GM12892 (cell line): ENCODE measurements at places on chromosomes 5 and 9.
A peak's percentile ranks its signal among the peaks of the same experiment; 100 is the strongest.

DNA sequence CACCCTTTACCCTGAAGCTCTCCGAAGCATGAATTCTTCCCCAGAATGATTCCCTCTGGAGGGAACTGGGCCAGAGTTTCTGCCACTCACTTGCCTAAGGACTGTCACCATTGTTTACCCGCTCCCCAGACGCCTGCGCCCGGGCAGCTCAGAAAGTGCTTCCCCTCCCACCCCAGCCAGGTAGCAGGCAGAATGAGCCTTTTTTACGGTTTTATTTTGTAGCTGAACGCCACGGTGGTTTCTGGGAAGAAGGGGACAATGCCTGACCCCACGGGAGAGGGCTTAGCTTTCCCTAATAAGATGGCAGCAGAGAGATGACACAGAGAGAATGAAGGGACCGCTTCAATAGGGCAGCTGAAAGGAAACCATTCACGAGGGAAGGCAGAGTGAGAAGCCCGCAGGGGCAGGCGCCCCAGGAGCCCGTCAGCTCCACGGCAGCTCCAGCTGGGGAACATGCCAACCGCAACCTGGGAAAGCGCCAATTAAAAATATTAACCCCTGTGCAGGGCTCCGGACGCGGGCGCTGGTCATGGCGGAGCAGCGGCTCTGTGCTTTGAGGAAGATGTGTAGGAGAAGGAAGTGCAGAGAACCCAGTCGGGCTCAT, 20.4 kb upstream of the NTNG2 start:
- no peak for DNase-seq

DNA sequence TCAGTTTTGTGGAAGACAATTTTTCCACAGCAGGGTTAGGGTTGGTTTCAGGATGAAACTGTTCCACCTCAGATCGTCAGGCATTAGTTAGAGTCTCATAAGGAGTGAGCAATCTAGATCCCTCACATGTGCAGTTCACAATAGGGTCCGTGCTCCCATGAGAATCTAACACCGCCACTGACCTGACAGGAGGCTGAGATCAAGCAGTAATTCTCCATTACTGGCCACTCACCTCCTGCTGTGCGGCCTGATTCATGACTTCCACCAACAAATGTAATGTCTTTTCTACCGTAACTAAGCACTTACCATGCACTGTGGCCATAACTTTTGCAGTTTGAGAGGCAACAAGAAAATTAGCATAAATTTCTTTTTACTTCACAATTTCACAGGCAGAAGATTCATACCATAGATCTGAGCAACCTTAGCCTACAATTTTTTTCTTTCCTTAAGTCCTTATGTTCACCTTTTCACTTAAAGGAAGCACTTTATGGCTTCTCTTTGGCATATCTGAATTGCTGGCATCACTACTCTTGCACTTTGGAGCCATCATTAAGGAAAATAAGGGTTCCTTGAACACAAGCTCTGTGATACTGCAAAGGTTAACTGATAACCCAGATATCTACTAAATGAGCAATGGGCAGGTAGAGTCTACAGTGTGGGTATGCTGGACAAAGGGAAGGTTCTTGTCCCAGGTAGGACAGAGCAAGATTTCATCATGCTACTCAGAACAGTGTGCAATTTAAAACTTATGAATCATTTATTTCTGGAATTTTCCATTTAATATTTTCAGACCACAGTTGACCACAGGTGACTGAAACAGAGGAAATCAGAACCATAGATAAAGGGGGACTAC, 83.0 kb upstream of the IFNK start:
- DNase-seq = no peak

GRCh38 chr5:172909931-172910502, 49.2 kb upstream of the RPL26L1 start:
- DNase-seq = no peak

- DNase-seq = no peak
Measured at GRCh38 chr5:77015938-77016569, 14.2 kb upstream of the AGGF1 start.

GRCh38 chr9:115333277-115334070, 215.5 kb upstream of the TNC start:
- no peak for DNase-seq

- no peak for DNase-seq
Measured at GRCh38 chr5:175696855-175697198, 39.0 kb downstream of the HRH2 start.

- no peak for DNase-seq
Measured at GRCh38 chr9:138116521-138116920, 238.9 kb downstream of the CACNA1B start.

GRCh38 chr5:98771382-98772109, 1.9 kb upstream of the RGMB start:
- DNase-seq = peak; percentile 25

GRCh38 chr9:37417252-37417803, 5.2 kb upstream of the GRHPR start:
- DNase-seq = no peak

DNA sequence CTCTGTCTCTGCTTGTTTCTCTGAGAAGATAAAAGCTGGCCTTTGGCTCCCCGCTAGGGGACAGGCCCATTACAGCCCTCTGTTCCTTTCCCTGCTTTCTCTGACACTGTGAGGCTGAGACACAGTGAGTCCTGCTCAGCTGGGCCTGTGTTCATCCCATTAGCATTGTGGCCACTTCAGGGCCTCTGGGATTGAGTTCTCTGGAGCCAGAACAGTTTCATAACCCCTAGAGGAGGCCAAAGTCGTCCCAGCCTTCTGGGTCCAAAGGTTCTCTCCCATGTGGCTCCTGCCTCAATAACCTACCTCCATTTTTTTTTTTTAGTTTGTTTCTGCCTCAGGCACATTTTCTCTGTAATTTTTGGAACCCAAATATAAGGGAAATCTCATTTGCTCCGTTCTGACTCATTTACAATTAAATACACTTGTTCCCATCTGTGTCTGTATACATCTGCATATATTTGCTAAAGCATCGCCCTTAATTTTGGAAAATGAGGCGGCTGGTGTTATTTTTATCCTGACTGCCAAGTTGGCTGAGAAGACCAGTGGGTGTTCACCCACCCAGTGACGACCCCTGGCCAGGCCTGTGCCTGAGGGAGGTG, 27.3 kb upstream of the CTNNA1 start:
- DNase-seq = no peak

GRCh38 chr5:72503888-72504491, 3.2 kb downstream of the ZNF366 start:
- DNase-seq = no peak

GRCh38 chr9:108441726-108442125, 414.1 kb downstream of the ACTL7B start:
- no peak for DNase-seq

DNA sequence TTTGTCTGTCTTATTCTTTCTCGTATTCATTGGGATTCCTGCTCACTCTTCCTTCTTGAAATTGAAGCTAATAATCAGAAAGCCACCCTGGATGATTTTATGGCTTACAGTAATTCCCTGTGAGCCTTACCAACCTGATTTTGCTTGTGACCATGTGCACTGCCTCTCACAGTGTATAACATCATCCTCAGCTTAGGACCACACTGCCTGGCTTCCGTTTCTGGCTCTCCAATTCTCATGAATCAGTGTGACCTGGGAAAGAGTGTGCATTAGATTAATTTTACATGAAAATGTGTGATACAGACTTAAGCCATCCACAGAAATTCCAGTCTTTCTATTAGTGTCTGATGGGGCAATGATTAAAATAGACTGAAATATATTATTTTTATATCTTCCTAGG, 126.8 kb upstream of the DMRT1 start:
- DNase-seq = no peak

DNA sequence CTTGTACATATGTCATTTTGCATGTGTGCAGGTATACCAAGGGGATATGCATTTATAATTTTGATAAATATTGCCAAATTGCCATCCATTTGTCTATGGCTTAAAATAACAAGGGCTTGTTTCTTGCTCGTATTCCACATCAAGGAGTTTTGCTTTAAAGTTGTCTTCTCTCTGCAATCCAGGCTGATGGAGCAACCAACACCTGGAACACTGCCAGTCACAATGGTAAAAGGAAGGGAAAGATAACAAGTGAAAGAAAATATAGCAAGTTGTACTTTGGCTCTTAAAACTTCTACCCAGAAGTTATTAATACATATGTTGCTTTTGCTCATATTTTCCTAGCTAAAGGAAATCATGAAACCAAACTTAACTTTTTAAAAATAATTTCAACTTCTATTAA, 156.9 kb downstream of the UNC13B start:
- no peak for DNase-seq

GRCh38 chr9:127912882-127913281, 4.0 kb downstream of the ST6GALNAC4 start:
- DNase-seq = no peak

DNA sequence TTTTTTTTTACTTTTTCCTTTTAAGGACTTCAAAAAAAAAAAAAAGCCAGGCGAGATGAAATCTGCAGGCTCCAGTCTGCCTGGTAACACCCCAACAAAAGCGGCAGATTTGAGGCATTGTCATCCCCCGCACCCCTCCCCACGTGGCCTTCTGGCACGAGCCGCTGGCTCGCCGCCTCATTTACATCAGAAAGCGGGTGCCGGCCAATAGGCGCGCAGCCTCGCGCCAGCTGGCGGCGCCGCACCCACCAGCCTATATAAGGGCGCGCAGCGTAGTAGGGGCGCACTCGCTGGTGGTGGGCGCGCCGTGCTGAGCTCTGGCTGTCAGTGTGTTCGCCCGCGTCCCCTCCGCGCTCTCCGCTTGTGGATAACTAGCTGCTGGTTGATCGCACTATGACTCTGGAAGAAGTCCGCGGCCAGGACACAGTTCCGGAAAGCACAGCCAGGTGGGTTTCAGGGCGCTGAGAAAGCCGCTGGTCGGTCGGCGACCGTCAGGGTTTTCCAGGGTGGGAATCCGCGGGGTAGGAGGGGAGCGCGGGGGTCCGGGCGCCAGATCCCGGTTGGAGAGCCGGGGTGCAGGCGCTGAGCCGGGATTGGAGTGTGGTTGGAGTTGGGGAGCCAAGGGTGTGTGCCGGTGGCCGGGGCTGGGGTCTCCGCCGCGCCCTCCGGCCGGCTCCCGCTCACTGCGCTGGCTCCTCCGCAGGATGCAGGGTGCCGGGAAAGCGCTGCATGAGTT, at the start of gene GADD45G:
GADD45G (plus strand) TSS at position 284 of the 736 bp plus-strand sequence; CDS start at position 394, 110 bp downstream.
- DNase-seq = peak; percentile 62

- no peak for DNase-seq
Measured at GRCh38 chr5:124599028-124599973, 147.1 kb downstream of the ZNF608 start.

DNA sequence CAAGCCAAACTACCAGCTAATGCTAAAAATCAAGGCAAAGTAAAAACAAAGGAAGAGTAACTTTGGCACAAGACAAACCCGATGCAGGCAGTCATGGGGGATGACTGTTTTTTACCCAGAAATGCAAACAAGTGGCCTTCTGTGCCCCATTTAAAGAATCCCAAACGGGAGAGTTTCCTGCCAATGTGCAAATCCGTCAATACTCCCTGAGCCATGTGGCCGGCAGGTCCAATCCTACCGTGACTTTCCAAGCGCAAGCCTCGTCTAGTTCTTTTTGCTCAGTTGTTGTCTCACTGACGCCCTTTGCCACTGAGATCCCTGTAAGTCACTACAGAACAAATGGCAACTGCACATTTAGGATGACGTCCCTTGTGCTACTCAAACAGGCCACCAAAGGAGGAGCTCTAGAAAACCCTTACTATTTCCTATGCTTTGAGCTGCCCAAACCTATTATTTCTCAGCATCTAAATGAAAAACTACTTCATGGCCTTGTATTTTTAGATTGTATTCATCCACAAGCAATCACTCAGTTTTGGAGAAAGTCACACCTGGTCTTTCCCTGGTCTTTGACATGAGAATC, 43.4 kb downstream of the OTULIN start:
- no peak for DNase-seq

- no peak for DNase-seq
Measured at GRCh38 chr9:76137931-76138330, 247.5 kb downstream of the PCSK5 start.

GRCh38 chr9:111759762-111760639, 34.7 kb downstream of the SHOC1 start:
- no peak for DNase-seq

DNA sequence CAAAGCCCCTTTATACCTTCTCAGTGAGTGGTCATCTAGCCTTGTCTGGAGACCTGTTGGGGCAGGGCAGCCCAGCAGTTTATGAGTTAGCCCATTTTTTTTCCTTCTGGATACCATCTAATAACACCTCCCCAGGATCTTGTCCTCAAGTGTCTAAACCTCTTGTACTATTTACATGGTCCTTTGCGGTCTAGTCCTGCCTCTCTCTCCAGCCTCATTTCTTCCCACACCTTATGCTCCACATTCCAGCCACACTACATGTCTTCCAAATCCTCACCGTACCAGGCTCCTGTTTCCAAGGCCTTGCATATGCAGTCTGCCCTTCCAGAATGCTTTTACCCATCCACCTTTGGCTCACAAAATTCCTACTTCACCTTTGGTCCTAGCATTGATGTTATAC, 77.2 kb downstream of the ADRB2 start:
- no peak for DNase-seq

DNA sequence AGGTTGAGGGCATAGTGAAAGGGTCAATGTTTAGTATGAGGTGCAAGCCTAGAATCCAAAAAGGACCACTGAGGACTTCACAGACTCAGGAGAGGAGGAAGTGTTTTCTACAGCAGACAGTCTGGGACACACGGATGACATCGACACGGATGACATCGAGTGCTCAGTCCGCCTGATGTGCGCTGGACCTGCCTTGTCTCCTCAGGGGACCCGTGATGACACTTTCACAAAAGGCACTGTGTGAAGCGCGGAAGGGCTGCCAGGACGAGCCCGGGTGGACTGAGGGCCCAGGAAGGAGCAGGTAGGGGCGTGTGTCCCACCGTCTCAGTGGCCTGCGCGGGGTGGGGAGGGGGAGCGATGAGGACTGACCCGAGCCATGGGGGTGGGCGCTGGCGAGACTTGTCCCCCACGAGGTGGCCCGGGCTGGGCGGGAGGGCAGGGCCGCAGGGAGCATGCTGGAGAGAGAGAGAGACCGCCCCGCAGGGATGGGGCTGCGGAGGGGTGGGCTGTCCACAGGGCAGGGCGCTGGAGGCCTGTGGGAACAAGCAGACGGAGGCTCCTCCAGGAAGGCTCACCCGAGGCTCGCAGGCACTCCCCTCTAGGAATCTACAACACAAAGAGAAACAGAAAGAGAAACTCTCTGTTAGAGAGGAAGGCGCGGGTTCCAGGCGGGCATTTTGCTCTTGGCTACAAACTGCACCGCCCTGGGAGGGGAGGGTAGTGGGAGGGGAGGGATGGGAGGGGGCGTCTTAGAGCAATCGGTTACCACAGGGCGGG, 54.9 kb downstream of the USP20 start:
- no peak for DNase-seq

DNA sequence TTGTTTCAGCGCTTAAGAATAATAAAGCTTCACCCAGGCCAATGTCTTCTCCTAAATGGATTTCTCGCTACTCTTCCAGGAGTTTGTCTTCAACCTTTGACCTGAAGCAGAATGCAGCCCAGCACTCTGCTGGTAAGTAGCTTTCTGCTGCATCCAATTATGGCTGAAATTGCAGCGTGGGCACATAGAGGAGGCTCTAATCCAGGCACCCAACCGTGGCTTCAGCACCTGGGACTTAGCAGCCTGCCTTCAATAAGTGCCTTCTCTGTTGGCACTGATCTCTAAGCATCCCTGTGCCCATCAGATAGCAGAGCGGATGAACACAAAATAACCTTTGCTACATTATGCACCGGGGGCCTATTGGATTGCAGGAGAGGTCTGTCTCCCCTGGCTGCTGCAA, 105.2 kb downstream of the TRIM32 start:
- DNase-seq = no peak
